ENCODE measurements at places on chromosomes 4 and X.
A peak's percentile ranks its signal among the peaks of the same experiment; 100 is the strongest.

GRCh38 chrX:79366556-79366872 is 620 bp downstream of the ITM2A start:
- no peak for DNase-seq

DNA sequence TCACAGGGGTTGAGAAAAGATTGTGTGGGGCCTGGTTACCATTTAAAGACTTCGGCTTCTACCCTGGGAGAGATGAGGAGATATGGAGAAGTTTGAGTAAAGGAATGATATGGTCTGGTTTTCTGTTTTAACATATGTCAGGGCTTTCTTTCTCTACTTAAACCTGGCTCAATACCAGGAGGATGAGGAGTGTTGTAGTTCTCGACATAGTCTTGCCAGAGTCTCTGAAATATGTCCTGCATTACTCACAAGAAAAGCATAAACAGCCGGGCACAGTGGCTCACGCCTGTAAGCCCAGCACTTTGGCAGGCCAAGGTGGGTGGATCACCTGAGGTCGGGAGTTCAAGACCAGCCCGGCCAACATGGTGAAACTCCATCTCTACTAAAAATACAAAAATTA is 16.4 kb upstream of the ACE2 start:
- DNase-seq: no peak

GRCh38 chr4:112348488-112349158 is 51.5 kb downstream of the ALPK1 start:
- peak; percentile 28 for DNase-seq

GRCh38 chr4:183362916-183363542 is 40.8 kb upstream of the CLDN24 start:
- no peak for DNase-seq

DNA sequence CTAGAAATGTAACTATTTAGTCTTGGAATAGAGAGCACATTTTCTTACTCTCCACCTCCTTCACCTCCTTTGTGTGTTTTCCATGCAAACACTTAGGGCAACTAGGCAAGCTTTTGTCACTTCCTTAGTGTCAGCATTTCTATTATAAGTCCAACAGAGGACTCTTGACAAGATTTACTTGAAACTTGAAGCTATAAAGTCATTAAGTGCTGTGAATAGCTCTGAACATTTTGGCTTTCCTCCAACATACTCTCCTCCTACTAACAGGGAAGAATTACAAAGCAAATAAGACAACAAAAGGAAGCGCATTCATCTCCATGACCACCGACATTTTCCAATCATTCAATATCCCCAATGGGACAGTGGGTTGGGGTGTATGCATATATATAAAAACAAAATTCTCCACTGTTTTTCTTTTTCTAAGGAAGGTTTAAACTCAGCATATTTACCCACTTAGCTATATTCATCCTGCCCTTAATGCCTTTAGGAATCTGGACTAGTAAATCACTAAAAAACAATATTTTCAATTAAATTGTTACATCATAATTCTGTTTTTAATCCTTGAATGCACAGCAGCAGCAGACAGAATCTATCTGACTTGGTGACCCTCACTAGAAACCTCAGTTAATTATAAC is 264.6 kb downstream of the SNCA start:
- peak; percentile 42 for DNase-seq

GRCh38 chrX:7515681-7516413 is 327.1 kb upstream of the VCX start:
- no peak for DNase-seq

GRCh38 chr4:174538123-174538875 is 16.0 kb upstream of the HPGD start:
- no peak for DNase-seq

GRCh38 chr4:56856656-56857055 is 35.2 kb upstream of the SPINK2 start:
- no peak for DNase-seq

DNA sequence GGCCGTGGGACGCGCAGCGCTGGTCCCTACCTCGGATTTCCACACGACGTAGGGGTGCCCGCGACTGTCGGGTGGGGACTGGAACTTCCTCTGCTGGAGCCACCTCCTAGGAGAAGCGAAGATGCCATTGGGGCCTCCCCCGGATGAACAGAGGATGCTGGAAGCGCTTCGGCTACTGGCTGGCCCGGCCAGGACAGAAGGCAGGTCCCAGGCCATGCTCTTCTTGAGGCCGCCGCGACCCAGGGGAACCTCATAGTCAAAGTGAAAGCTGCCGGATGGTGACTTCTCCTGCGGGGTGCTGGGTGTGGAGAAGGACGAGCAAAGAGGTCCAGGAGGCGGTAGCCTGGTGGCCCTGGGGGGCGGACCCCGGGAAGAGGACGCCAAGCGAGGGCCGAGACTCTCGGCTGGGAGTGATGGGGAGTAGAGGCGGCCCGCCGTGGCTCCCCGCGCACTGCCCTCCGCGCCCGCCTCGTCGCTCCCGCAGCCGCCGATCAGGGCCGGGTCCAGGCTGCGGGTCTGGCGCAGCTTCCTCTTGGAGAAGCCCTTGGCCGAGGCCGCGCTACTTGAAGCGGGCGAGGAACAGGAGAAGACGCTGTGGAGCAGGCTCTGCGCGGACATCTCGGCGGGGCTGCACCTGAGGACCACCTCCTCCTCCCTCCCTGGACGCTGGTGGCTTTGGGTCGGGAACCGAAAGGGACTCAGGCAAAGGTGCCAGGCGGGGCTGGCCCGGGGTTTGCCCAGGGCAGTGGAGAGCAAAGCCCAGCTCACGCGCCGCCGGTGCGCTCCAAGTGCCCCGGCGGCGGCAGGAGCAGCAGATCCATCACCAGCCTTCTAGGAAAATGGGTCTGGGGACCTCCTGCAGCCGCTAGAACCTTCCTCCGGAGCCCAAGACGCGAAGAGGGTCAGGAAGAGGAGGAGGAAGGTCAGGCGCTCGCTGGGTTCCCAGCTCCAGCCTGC is 1.2 kb downstream of the ARHGAP6 start:
- no peak for DNase-seq

- DNase-seq: no peak
Measured at GRCh38 chrX:107713543-107714205, 61.9 kb downstream of the TSC22D3 start.

DNA sequence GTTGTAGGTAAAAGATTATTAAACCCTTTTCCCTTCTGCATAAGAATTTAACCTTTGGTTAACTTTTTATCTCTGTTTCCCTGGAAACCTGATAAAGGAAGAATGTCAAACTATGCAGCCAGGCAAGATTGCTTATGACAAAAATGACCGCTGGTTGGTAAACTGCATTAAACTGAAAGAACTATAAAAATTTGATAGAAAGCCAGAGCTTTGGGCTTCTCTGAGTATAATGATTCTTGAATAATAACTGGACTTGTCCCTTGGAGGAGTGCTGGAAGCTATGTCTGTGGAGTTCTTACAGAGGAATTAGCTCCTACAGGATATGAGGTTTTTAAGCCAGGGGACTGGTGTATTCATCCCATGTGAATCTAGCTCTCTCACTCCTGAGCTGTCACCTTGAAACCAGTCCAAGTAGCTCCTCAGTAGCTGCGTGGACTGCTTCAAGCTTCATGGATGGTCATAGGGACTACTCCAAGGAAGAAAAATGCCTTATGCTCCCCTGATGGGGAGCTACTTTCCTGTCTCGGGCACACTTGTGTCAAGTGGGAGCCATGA is 52.0 kb downstream of the RASL11B start:
- no peak for DNase-seq

DNA sequence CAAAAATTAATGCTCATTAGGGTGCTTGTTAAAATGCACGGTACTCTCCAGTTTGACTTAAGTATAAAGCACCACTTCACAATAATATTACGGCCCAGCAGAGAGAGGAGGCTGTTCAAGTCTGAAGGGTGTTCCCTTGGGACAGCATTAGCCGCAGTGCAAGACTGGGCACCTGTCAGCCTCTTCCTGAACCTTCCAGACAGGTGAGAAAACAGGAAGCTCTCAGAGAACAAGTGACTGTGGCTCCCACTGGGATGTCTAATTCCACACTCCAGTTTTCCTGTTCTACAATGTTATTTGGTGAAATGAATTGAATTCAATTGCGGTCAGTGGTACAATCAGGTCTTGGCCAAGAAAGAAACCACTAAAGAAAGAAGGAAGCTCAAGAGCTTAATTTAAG is 414.4 kb downstream of the SMARCA1 start:
- DNase-seq: no peak

DNA sequence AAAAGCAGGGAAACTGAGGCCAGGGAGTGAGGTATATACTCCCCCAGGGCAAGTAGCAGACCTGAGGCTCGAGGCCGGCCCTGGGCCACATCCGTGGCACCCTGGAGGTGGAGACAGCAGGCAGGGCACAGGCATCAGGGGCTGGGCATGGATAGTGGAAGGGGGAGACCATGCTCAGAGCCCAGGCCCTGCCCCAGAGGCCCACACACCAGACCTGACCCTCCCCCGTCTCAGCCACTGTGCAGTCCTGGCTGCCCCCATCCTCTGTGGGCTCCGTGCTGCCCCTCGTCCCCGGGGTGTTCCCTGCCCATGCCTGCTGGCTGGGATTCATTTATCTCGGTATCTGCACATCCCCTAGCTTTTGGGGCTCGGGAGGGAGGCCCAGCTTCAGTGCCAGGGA is 103.1 kb upstream of the NKX1-1 start:
- no peak for DNase-seq

DNA sequence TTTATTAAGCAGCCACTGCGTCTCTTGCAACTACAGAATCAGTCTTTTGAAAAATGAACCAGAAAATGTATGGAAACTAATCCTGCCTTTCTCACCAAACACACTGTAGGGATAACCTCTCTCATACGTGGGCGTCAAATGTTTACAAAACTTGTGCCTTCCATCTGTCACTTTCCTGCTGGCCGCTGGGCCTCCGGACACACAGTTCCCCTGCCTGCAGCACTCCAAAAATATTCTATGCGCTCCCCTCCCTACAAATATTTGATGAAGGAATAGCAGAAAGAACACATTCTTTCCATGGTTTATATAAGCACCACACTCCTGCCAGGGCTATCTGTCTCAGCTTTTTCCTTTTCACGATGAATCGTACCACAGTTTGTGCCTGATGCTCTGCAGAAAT is 14.9 kb upstream of the CYTL1 start:
- no peak for DNase-seq

- DNase-seq: no peak
Measured at GRCh38 chrX:65706041-65706828, 38.8 kb downstream of the MSN start.

DNA sequence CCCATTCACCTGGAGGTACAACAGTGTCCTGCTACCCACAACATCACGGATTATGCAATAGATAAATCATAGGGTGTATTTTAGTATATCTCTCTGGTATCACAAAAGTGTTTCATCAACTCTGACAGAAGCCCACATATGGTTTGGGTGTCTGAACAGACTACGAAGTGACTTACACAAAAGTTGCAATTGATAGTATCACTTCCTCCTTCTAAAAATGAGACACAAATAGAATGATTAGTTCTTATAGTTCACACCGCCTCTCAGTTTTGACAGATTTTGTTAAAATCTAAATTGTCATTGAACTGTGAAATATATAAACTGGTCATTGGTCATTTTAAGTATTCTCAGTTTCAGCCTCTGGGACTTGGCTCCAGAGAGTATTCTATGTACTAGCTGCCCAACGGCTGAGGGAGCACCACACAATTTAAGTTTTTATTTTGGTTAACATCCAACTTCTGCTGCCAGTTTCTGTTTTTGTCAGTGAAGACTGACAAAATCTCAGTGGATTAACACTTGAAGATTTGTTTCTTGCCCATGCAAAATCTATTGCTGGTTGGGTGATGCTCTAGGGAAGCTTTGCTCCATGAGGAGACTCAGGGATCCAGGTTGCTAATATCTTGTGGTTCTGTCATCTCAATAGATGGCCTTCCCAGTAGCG is 113.8 kb upstream of the PUDP start:
- no peak for DNase-seq

GRCh38 chrX:17669458-17669857 is 67.8 kb upstream of the SCML1 start:
- no peak for DNase-seq

DNA sequence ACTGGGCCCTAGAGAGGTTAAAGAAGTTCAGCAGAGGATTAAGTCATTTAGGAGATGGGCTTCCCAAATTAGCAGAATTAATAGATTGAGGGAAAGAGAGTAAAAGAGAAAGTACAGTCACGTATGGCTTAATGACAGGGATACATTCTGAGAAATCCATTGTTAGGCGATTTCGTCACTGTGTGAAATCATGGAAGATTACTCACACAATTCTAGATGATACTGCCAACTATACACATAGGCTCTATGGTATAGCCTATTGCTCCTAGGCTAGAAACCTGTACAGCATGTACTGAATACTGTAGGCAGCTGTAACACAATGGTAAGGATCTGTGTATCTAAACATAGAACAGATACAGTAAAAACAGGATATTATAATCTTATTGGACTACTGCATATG is 180.6 kb downstream of the RNF150 start:
- DNase-seq: no peak

DNA sequence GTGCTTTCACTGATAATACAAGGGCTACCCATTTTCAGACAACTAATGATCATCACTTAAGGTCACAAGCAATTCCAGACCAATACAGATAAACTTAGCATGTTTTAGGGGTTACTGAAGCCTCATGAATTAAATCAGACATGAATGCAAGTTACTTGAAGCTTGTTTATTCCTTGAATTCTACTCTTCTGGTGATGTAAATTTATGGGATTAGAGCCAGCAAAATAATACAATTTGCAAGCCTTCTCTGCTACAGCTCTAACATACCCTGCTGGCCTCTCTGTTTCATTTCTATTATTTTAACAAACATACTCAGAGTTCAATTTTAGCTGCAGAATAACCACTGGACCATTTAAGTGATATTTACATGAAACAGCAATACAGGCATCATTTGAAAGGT is 60.7 kb downstream of the PCDH19 start:
- DNase-seq: no peak

DNA sequence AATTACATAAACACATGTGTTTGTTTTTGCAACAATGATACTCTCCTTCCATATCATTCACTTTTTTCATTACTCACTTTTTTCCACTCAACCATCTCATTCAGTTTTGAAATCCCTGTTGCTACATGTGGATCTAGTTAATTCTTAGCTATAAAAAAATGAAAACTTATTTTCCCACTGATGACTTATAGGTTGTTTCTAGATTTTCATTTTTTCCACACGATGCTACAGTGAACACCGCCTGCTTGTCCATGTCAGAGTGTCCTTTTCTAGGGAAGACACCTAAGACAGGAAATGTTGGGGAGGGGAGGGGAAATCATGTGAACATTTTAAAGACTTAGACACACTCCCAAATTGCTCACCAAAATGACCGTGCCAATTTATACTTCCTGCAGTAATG is 70.2 kb downstream of the SUPT20HL2 start:
- DNase-seq: no peak

GRCh38 chrX:140712413-140713173 is 3.0 kb downstream of the LINC00632 start:
- DNase-seq: no peak

GRCh38 chr4:80171656-80172055 is 25.6 kb upstream of the PRDM8 start:
- no peak for DNase-seq

- DNase-seq: no peak
Measured at GRCh38 chr4:122710434-122711308, 21.8 kb upstream of the BBS12 start.

DNA sequence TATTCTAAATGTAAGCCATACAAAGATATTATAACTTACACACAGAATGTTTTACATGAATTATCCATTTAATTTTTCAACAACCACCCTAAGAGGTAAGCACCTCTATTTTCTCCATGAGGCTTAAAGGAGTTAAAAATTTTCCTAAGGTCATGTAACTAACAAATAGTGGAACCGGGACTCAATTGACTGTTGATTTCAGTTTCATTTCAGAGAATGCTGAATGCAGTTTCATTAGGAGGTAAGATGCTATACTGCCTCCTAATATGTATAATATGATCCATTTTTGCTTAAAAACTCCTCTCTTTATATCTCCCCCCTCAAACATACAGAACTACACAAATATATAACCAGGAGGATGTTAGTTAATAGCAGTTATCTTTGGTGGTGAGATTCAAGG is 29.1 kb downstream of the PHKA1 start:
- no peak for DNase-seq

Data from NCI-H1417 treated with DMSO at 0.1 percent for 48 hours (cell line).